ENCODE measurements at places on chromosomes 2 and 18.

DNA sequence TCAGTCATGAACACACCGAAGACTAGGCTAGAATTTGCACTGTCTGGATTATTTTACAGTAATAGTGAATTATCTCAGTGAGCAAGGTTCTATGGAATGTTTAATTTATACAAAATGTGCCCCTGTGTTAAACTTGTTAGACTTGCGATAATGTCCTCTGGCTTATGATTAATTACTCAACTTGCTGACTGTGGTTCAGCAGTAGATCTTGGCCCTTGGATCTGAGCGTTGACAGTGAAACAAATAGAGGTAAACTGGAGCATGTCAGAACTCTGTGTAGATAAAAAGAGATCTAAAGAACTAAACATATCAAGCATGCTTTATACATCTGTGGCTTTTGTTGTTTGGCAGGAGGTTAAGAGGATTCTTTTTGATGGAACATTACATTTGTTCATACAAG is 407.6 kb downstream of the DSEL start:
- DNase-seq: no peak

DNA sequence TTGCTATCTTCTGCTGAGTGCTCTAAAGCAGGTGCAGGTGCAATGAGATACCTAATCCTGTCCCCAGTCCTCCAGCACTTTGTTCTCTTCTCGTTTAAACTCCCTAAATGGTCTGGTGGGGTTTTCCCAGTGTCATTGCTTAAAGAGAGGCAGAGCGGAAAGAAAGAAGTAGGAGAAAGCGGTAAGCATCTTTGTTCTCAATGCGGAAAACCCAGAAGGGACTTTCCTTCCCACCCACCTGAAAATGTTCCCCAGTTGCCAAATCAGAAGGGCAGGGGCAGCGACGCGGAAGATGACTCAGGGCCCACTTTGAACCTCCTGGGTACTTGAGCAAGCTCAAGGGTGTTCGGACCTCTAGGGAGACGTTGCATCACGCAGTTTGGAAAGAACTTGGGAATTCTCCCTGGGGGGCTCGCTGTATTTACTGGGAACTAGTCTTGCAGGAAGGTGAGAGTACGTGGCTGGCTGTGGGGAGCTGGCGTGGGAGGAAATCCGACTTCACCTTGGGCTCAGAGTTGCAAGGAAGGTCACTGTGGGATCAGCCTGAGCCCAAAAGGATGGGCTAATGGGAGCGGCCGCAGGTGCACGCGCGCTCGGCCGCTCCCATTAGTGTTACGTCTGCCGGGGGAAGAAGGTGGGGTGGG is 589 bp upstream of the SGPP2 start:
- DNase-seq: peak; percentile 38

GRCh38 chr2:62208074-62208757 is 12.3 kb downstream of the B3GNT2 start:
- DNase-seq: no peak

DNA sequence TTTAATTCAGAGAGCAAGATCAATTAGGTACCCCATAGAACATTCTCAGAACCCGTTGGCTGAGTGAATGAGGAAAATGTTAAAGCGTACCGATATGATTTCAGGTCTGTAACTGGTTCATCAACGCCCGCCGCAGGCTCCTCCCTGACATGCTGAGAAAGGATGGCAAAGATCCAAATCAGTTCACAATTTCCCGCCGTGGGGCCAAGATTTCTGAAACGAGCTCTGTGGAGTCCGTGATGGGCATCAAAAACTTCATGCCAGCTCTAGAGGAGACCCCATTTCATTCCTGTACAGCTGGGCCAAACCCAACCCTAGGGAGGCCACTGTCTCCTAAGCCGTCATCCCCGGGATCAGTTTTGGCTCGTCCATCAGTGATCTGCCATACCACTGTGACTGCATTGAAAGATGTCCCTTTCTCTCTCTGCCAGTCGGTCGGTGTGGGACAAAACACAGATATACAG is 7.3 kb downstream of the TGIF1 start:
- DNase-seq: no peak

GRCh38 chr2:230790981-230791380 is 73.8 kb upstream of the ITM2C start:
- no peak for DNase-seq

GRCh38 chr2:182208421-182208820 is 218.4 kb downstream of the PDE1A start:
- no peak for DNase-seq

DNA sequence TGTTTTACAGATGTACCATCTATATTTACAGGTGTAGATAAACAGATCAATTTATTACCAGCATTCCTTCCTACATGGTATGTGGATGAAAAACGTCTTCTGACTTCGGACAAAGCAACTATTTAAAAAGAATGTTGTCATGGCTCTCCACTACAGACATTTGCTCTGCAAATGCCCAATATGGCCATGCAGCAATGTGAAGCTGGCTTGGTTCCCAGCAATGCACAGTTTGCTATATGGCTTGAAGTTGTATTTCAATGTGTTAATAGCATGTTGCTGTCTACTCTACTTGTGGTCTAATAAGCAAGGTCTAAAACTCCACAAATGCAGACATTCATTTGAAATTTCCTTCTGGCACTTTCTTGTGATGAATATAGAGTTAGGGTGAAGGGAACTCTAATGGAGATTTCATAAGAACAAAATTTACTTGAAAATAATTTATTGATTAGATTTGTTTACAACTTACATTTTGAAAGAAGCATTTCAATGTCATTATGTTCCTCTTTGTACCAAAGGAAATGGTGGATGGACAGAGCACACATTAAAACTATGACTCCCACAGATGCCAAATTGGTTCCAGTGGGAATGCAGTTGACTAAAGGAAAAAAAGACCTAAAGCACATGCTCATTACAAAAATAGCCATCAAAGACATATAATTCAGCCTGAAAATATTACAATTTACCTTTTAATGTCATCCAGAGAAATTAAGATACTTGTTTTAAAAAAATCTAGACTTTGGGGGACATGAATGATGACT is 234.0 kb downstream of the DYM start:
- no peak for DNase-seq

GRCh38 chr2:206452242-206452641 is 8.9 kb downstream of the ADAM23 start:
- DNase-seq: no peak

- DNase-seq: no peak
Observed at GRCh38 chr2:11930211-11930761, 183.9 kb downstream of the LPIN1 start.

DNA sequence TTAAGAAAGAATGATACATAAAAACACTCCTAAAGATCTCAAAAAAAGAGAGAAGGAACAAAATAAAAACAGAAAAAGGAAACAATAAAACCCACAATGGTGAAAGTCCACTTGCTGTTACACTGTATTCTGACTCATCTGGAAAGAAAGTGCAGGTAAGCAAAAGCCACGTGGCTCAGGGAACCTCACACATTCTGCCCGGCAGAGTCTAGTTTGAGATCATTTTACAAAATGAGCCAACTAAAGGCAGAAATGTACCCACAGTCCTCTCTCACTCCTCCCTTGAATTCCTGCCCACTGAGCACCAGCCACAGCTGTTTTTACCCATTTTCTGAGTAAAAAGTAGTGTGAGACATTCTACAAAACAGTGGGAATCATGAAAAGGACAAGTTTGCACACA is 10.0 kb downstream of the KCNH7 start:
- no peak for DNase-seq

GRCh38 chr2:156852681-156853080 is 404.8 kb upstream of the GALNT5 start:
- DNase-seq: no peak

GRCh38 chr2:97716695-97717612 is 3.6 kb downstream of the ZAP70 start:
- no peak for DNase-seq

DNA sequence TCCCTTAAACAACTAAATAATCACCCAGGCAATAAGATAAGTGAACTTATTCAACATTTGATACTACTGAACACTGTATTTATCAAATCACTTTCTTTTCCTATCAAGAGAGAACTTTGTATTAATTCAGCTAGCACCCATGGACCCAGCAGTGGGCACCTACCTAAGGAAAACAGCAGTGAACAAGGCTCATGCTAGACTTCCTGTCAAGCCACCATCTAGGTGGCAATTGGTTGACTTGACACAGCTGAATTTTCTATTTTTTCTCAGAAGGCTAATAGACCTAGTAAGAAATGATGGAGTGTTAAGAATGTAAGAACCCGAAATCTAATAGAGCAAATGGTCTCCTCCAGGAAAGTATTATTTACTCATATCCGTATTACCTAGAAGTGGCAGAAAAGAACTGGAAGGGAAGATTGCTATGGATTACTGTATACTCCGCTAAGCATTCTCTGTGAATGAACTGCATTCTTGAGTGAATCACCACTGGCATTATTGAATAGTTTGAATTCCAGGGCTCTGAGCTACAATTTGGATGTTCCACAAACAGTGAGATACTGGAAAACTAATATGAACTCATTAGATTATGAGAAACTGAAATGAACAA is 988.2 kb upstream of the CDH2 start:
- no peak for DNase-seq

DNA sequence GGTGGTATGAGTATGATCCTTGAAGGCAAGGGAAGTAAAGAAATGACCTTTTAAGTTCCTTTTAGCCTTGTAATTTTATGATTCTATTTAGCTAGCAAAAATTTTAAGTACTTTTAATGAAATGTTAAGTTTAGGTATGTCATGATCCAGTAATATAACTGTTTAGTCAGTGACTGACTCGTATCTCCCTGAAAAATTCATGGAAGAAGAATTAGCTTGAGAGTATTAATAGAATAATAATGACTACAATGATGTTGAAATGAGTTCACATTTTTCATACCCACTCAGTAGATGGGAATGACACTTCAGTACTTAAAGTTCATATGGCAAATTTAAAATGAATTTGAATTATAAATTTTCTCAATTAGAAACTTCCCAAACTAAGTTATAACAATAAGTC is 14.6 kb downstream of the RAB3GAP1 start:
- no peak for DNase-seq

DNA sequence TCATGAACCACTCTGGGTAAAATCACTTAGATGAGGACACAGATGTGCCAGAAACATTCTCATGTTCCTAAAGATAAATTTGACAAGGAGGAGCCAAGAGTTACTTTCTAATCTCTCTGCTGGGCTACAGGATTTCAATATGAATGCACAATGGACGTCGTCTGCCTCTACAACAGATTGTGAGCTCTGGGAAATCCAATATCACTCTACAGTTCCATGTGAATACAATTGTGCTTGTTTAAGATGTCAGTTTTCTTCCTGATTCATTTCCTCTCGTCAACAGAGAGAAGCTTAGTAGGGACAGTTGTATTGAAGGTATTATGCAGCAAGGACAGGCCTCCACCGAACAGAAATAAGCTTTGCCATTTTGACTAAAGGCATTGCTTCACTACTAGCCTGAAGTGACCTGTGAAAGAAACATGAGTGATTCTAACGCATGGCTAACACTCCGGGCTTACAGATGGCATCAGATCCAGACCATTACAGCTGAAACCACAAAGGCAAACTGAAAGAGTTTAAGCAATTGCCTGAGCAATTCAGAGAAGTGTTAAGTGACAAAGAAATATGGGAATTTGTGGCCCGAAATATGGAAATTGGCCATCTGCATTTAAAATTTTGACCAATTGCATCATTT is 1591.5 kb downstream of the LRP1B start:
- no peak for DNase-seq

- no peak for DNase-seq
Observed at GRCh38 chr2:152072011-152072410, 26.8 kb downstream of the CACNB4 start.

DNA sequence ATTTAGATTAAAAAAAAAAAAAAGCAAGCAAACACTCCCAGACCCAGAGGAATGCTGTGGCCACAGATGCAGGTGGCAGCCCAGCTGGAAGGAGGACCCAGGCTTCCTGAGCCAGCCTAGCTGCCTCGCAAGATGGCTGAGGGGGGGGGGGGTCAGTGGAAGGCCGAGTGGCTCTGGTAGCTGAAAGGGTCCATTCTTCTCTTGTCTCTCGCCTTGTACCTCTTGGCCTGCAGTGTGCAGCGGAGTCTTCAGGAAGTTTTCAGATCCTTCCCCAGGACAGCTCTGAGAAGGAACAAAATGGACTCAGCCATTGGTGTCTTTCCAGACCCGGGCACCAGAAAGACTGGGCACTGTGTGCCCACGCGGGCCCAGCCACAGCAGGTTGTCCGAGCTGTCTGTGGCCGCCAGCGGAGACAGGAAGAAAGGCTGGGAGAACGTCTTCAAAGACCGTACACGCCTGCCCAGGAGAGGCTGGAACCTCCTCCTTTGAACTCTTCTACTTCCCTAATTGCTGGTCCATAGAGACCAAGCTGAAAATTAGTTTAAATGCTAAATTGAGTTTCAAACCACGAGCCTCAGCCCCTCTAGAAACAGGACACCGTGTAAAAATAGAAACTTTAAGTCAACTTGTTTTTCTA is 21.3 kb downstream of the APCDD1 start:
- no peak for DNase-seq

GRCh38 chr2:120736624-120737339 is 1.1 kb downstream of the GLI2 start:
- DNase-seq: no peak

GRCh38 chr2:28975671-28976070 is 5.4 kb upstream of the TOGARAM2 start:
- no peak for DNase-seq

- DNase-seq: no peak
Observed at GRCh38 chr2:109016376-109016775, 27.4 kb upstream of the EDAR start.

GRCh38 chr2:107462181-107462580 is 364.5 kb upstream of the RGPD4 start:
- no peak for DNase-seq

GRCh38 chr2:42510191-42510590 is 16.4 kb upstream of the KCNG3 start:
- no peak for DNase-seq

- no peak for DNase-seq
Observed at GRCh38 chr2:74029714-74030397, 45.1 kb downstream of the TET3 start.

- no peak for DNase-seq
Observed at GRCh38 chr18:58051765-58052460, 7.9 kb downstream of the NEDD4L start.

GRCh38 chr2:192011196-192011595 is 164.3 kb upstream of the CAVIN2 start:
- no peak for DNase-seq

DNA sequence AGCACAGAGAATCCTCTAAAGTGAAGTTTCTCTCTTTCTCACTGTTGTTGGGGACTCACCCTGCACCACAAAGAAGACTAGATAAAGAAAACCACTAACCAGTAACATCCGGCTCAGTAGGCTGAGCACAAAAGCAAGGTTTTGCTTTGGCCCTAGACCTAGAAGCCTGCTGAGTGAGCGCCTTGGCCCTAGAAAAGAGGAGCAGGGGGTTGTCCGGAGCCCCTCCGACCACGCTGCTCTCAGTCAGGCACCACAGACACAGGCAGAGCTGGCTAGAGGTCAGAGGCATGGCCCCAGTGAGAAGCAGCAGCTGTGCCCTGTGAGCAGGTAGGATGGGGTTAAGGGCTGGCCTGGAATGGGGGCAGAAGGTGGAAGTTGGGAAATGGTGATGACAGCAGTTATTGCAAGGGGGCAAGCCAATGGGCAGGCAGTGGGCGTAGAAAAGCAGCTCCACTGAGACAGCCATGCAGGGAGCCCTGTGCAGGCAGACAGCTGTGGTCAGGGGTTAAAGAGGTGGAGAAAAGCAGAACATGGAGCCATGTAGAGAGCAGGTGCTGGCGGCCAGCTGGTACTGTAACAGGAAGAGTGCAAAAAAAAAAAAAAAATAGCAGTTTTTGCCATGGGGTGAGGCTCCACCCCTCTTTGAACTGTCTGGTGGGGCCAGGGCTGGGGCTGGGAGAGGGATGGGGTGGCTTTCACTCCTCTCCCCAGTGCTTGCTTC is 36.9 kb upstream of the SLC14A1 start:
- DNase-seq: no peak
